ENCODE measurements at places on chromosomes 2 and 18. TPM values are rescaled to one million over a fixed set of nuclear protein-coding genes. Genes with fewer than 3 reads are reported as not detected.

DNA sequence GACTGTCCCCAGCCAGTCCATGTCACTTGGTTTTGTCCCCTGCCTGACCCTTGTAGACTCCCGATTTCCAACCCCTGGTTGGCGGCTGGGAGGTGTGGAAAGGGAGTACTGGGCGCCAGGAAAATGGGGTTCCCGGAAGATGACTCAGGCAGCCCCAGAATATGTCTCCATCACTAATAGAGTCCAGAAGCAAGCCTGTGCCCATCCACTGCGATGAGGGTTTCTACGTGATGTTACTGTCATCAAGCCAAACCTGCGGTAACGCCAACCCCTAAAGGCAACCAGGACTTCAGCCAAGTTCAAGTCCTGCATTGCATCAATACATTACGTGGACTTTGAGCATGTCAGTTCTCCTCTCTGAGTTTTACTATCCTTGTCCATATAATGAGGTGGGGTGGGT lies 62.0 kb upstream of the TAF1B start:
- no peak for DNase-seq

TSN gene
- 98.7 TPM for total RNA-seq

GRCh38 chr18:54551590-54551989 lies 39.5 kb upstream of the DYNAP start:
- peak; percentile 9 for DNase-seq

GRCh38 chr2:168432565-168433186 lies 23.4 kb upstream of the CERS6 start:
- DNase-seq, result no peak

GRCh38 chr2:69773206-69773605 lies 31.3 kb downstream of the ANXA4 start:
- DNase-seq, result no peak

LYG2 gene
- not detected for total RNA-seq

GRCh38 chr2:147327613-147328012 lies 517.2 kb upstream of the ACVR2A start:
- DNase-seq, result no peak

- DNase-seq, result no peak
These were observed 324.6 kb downstream of the HRH4 start for GRCh38 chr18:24785019-24785418.

- no peak for DNase-seq
These were observed 19.3 kb upstream of the HPCAL1 start for GRCh38 chr2:10283106-10284062.

VWA3B gene
- total RNA-seq, result not detected

DNA sequence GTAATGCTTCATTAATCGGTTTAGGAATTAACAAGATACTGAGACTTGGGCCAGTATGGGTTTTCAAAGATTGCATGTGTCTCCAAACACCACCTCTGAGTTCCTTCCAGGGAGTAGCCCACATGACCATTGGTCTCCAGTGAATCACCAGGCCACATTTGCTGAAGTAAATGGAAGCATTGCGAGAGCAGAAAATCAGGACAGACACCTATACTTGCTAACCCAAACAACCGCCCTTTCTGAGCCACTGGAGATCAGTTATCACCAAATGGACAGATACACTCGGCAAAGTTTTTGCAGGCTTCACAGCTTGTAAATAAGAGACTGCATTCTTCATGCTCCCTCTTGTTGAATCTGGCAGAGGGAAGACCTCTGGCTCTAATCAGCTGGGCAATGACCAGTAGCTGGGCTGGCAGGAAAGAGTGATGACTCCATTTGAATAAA lies 40.9 kb downstream of the GATA6 start:
- DNase-seq, result no peak
